ENCODE measurements at places on chromosomes 7 and 10.

DNA sequence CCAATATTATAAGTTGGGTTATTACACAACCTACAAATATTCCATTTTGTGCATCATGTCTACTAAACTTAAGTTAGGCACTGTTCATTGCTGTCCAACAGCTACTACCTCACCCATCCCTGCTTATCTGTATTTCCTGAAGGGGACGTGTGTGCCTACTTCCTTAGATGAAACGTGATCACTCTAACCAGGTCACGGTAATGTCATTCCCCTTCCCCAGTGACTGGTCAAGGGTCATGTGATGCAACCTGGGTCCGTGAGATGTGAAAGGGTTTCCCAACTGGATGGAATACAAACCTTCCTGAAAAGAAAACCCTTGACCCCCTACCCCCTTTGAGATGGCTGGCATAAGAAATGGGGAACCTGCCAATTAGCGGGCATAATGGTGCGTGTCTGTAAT lies 1.6 kb upstream of the NSMCE4A start:
- no peak for DNase-seq

DNA sequence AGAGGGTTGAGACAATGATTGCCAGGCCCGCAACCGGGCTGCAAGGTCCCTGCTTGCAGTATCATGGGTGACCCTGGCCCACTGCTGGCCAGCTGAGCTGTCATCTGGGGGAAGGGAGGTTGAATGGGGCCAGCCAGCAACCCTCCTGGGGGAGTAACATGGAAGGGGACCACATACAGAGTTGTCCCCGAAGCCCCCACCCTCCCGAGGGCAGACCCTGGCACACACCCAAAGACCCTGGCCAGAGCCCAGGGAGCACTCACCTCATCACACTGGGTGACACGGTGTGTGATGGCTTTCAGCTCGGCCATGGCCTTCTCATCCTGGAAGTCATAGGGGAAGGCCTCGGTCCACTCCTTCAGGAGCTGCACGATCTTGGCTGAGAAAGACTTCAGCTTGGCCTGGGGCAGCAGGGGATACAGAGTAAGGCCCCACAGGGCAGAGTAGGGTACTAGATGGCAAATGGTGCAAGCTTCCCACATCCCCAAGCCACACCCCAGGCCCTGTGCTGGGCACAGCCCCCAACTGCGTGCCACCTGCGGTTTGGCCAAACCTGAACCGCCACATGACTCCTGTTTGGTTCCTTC lies 63.4 kb downstream of the CSGALNACT2 start:
- no peak for DNase-seq

DNA sequence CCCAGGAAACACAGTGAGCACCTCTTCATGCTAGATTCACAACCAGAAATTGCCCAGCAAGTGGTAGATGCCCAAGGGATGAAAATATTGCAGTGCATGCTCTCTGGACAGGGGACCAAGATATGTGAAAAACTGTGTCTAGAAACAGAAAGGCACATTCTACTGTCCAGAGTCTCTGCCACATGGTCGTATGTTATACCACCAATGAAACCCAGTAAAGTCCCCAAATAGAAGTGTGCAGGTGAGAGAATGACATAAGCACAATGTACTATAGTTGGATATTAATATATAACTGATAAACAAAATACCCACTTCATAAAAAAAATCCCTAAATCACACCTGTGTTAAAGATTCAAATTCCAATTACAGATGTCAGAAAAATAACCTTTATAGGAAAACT lies 43.8 kb downstream of the RASGEF1A start:
- no peak for DNase-seq

- no peak for DNase-seq
These were observed 735.1 kb downstream of the TYW1 start for GRCh38 chr7:67731704-67732103.

- DNase-seq = peak; percentile 45
These were observed at the start of the genes KLLN and PTEN for GRCh38 chr10:87863053-87863943. Gene KLLN, minus strand, starts transcription at chr10:87863533. Its CDS starts 1,046 bp downstream, at chr10:87862487. Gene PTEN, plus strand, starts transcription at chr10:87863625. Its CDS starts 845 bp downstream, at chr10:87864470.

GRCh38 chr10:18164748-18165361 lies 24.6 kb downstream of the CACNB2 start:
- DNase-seq = no peak

- no peak for DNase-seq
These were observed 27.1 kb downstream of the CREM start for GRCh38 chr10:35153716-35154115.

- DNase-seq = peak; percentile 79
These were observed 85.2 kb downstream of the HGF start for GRCh38 chr7:81684514-81685269.

DNA sequence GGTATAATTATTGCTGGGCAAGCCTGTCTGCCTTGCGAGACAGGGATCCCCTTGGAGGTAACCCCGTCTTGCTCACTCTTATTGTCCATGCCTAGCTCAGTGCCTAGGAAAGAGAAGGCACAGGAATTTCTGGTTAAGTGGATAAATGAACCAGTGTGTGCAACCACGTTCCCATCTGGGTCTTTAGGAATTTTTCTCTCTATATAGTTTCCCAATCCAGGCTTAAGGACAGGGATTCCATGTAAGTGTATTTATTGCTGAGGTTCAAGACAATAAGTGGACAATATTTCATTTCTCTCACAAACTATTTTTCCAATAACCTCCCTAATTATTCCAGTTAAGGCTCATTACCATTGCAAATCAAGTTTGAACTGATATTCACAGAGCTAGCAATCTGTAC lies 8.9 kb upstream of the ADAM12 start:
- DNase-seq = no peak

DNA sequence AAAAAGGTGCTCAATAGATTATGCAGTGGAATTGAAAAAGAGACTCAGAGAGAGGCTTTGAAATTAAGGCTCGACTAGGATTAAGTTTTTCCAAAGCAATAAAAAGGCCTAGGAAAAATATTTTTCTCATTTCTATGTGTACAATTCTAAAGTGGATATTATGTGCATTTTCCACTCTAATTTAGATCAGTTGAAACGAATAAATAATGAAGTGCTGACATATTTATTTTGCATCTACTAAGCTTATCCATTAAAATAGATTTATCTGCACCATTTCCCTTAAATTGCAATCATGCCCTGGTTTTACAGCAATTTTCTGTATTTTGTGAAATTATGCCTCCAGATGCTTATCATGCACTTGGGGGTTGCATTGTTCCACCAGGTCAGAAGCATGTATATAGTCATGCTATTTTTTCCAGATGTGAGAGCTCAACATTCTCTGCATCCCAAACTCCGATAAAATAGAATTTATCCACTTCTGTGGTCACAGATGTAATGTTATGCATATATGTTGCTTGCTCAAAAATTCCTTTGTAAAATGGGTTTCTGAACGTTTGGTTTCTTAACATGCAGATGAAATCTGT lies 18.3 kb downstream of the FIGNL1 start:
- DNase-seq = no peak
